CD4-positive, alpha-beta T cell (primary cell): ENCODE measurements at places on chromosomes 4 and X.

- no peak for DNase-seq
Observed at GRCh38 chr4:17058536-17058915, 160.1 kb upstream of the LDB2 start.

GRCh38 chr4:110787707-110788106, 164.8 kb upstream of the PITX2 start:
- DNase-seq: no peak

DNA sequence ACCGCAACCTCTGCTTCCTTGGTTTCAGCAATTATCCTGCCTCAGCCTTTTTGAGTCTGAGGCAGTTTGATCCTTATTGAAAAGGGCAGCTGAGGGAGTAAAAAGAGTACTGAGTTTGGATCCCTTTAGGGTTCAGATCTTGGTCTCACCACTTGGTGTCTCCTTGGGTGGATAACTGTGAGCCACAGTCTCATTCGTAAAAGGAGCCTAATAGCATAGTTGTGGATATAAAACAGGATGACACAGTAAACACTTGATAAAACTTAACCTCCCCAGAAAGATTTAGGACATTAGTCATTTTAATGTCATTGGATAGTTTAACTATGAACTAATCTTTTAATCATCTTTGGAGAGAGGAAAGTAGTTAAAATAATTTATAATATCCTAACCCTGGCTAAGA, 173.0 kb downstream of the ANK2 start:
- DNase-seq: no peak

GRCh38 chr4:37604461-37604860, 81.7 kb downstream of the RELL1 start:
- DNase-seq: no peak

DNA sequence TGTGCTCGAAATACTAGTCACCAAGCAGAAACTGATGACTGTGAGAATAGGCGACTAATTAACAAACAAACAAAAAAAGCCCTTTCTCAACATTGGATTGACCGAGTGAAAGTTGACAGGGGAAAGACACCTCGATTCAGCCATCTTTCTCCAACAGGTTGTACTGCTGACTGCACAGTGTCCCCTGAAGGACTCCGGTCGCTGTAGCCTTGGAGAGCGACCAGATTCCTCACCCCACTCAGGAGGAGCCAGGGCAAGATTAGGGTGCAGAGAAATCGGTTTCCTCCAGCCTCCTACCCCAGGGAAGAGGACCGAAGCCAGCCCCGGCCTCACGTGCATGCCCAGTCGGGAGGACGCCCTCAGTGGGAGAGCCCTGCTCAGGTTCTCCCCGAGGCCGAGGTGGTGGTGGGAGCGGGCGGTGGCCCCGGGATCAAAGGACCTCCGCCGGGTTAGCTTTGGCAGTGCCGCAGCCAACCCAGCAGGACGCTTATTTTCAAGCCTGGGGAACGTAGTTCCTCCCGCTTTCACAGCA, 1.1 kb upstream of the RAP1GDS1 start:
- DNase-seq: peak; percentile 8

- DNase-seq: no peak
Observed at GRCh38 chr4:74544655-74545361, 99.9 kb downstream of the AREG start.

GRCh38 chr4:111979921-111980320, 165.3 kb upstream of the FAM241A start:
- no peak for DNase-seq

- no peak for DNase-seq
Observed at GRCh38 chr4:42816189-42816879, 76.2 kb upstream of the GRXCR1 start.

DNA sequence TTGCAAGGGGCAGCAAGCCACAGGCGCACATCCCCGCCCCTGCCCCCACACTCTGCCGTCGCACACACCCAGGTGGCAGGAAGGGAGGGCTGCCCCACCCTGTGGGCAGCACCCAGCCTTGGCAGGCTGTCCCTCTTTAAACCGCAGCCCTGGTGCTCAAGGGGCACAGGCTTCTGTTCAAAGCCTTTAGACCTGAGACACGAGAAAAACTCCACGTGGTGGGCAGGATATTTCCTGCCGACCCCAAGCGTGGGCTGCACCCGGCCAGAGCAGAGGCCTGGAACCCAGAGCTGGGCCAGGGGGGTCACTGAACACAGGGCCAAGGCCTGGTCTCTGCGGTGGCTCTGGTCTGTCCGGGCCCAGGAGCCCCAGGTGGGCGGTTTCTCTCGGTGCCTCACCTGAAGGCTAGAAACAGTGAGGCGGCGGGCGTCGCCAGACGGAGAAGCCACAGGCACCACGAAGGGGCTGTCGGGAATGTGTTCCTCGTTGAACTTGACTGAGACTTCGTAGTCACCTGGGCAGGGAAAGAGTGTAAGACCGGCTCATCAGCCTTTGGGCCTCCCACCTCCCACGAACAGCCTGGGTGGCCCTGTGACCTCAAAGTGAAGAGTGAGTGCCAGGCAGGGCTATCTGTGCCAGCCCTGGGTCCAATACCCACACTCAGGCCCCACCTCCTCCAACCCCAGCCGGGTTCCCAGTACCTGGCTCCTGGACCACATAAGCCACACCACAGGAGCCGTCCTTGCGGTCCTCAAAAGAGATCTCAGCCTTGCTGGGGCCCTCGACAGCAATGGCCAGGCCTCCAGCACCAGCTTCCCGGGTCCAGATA, 23.0 kb downstream of the FLNA start:
- no peak for DNase-seq
